Stimulated activated CD4-positive, alpha-beta T cell treated with anti-CD3 and anti-CD28 coated beads, Interleukin-4, amount 100 ng/mL, for 24 hours (primary cell): ENCODE measurements at places on chromosomes 7 and 10.

GRCh38 chr10:25059990-25060389, 43.6 kb downstream of the THNSL1 start:
- no peak for DNase-seq

- DNase-seq, result no peak
These were observed 32.5 kb upstream of the EIF4H start for GRCh38 chr7:74141705-74142104.

DNA sequence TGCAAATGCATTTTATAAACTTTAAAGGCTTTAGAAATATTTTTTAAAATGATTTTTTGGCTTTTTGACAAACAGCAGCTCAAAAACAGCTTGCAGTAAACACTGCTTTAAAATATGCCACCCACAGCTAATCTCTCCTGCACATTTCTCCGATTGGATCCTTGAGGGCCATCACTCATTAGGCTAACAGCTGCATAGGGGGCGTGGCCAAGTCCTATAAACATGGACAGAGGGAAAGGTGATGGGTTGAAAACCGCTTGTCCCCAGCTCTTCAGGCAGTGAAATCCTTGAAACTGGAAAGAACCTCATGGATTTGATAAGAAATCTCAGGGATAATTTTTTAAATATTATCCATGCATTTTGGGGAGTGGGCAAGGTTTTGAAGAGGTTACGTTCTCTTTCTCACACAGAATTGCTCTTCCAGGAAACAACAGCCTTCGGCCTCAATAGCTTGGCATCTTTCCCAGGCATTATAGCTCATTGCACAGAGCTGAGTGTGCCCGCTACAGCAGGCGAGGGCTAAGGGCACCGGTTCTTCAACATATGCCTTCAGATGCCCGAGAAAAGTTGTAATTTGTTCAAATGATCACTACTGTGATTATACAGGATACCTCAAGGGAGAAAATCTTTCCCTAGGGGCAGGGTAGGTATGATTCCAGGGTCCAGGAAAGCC, 1.7 kb downstream of the PLEKHS1 start:
- DNase-seq, result no peak

DNA sequence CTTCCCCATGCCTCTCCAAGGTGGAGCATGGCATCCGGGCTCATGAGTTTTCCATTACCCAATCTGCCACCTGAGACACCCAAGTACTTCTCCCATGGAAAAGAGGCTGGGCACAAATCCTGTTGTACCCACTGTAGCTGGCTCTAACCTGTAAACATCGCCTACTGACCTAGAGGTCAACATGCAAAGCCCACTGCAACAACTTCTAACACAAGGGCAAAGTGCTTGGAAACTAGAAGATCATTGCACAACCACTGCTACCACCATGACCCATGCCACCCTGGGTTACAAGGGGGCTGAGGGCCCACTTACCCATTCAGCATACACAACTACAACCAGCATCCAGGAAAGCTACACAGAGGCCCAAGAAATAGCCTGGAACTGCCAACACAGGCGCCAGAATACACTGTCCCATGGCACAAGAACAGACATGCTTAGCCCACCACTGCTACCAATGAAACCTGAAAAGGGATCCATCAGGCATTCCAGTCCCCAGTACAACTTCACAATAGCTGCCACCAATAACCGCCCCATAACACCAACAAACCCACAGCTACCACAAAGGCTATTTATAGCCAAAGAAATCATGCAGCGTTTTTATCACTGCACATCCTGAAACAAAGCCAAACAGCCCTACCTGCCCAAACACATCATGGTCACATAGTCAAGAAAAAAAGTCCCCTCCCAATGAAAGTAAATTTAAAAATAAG, 63.4 kb downstream of the RNF32 start:
- no peak for DNase-seq
